GM23248 (cell line): ENCODE measurements at places on chromosomes 3 and 15.

DNA sequence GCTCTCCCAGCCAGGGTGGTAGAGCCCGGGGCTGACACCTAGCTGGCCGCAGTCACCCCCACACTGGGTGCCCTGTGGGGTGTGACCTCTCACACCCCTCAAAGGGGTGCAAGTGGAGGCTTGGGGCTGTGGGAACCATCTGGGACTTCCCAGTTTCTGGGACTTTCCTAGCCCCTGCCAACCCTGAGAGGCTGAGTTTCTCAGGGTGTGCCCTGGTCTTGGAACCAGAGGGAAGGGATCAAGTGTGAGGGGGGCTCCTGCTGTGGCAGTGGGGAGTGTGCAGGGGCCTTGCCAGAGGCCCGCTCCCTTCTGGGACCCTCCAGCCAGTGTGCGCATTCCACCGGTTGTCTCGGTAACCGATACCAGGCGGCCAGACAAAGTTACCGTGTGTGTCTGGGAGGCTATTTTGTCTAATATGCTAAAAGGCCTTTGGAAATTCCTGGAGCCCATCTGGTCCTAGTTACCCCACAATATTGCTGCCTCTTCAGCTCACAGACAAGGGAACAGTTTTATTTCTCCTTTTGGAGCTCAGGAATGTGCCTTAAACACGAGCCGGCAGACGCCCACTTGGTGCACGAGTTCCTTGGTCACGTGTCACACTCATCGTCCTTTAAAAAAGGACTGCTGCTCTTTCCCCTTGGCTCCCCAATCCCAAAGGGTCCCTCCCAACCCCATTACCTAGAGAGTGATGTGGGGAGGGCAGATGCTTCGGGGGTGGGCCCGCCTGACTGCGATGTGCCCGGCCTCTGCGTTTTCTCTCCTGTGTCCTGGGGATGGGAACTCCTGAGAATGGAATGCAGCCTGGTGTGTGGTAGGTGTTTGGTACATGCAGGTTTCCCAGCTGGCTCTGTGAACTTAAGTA lies 33.2 kb downstream of the HDAC11 start:
- DNase-seq, result peak; percentile 87

DNA sequence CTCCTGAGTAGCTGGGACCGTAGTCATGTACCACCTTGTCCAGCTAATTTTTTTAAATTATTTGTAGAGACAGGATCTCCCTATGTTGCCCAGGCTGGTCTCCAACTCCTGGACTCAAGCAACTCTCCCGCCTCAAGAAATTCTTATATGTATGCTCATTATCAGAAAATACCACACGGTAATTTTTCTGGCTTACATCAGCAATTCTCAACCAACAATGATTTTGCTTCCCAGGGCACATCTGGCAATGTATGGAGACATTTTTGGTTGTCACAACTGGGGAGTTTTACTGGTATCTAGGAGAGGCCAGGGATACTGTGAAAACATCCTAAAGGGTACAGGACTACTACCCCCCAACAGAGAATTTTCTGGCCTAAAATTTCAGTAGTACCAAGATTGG lies 10.8 kb downstream of the SRP14 start:
- no peak for DNase-seq

DNA sequence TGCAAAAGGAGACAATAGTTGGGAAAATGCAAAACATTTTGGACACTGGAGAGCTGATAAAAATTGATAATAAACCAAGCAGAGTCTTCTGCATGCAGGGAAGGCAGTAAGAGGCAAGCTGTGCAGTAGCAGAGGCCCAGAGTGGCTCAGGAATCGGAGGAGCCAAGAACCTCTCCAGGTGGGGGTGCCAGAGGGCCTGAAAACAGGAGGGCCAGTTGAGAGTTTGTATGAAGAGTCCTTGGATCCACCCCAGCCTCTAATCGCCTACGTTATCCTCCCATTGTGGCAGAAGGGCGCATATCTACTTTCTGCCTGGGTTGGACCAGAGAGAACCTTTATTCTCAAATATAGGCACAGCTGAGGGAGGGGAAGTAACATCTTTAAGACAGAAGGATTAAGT lies 48.9 kb upstream of the RBP1 start:
- DNase-seq, result no peak

GRCh38 chr3:33174711-33175414 lies 43.7 kb downstream of the SUSD5 start:
- no peak for DNase-seq

DNA sequence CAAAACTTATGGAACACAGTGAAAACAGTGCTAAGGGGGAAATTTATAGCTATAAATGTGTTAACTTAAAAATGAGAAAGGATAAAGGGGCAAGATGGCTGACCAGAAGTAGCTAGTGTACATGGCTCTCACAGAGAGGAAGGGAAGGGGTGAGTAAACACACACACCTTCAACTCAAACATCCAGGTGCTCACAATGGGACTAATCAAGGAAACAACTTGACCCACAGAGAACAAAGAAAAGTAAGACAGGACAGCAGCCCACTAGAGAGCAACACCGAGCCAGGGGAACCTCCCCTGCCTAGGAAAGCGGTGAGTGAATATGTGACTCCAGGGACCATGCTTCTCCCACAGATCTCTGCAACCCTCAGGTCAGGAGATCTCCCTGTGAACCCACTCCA lies 85.0 kb upstream of the UBP1 start:
- no peak for DNase-seq

DNA sequence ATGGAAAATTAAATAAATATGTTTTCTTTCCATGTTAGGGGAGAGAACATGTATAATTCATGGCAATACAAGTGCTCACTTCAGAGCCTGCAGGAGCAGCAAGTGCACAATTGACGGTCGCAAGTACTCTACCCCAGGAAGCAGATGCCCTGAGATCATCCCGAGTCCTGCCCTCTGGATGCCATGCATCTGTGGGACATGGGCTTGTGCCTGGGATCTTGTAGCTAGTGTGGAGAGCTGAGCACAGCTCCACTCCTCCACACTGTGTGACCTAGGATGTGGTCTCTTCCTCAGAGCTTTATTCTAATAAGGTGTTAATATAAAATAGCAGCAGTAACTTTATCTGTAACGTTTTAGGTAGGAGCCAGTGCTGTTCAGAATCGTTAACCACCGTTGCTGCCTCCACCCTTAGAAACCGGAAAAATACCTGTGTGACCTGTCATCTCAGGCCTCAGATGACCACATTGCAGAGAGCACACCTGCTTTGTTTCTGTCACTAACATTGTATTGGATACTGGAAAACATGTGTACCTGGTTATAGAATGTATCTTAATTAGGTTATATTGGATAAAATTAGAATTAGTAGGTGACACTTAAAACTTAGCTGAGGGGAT lies 105.0 kb upstream of the GOLGA6L6 start:
- no peak for DNase-seq

GRCh38 chr3:196757876-196758739 lies 18.5 kb downstream of the PAK2 start:
- DNase-seq, result peak; percentile 69

DNA sequence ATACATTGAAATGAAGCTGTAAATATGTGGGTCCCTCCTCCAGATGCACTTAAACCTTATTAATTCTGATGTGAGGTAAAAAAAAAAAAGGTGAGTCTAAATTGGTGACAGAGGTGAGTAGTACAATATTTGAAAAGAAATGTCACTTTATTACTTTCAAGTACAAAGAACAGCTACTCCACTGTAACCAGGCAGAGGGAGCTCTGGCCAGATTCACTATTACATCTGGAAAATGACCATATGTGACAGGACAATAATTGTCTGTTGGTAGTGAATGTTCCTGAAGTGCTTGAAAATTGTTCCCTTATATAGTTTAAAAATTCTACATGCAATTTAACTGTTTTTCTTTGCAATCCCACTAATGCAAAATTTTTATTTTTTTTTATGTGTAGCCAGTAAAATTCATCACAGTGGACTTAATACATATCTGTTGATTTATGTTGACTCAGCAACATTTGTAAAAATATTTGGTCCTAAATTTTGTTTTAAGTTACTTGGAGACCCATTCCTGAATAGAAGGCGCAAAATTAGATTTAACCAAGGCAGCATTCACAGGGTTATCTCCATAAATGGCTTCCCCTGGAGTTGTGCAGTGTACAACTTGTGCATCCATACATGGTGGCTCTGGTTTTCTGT lies 231.9 kb upstream of the TBC1D5 start:
- peak; percentile 12 for DNase-seq

DNA sequence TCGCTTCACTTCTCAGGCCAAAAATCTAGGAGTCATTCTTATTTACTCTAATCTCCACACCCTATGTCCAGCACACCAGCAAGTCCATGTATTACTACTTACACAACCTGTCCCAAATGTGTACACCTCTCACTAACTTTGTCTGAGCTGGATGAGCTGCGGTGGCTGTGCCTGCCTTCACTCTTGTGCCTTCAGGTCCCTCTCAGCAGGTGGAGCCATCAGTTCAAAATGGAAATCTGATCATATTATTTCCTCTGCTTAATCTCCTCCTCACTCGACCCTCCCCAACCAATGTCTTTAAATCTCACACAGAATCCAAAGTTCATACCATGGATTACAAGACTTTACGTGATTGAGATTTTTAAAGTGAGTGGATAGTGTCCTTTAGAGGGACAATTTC lies 82.8 kb downstream of the SSR3 start:
- no peak for DNase-seq

DNA sequence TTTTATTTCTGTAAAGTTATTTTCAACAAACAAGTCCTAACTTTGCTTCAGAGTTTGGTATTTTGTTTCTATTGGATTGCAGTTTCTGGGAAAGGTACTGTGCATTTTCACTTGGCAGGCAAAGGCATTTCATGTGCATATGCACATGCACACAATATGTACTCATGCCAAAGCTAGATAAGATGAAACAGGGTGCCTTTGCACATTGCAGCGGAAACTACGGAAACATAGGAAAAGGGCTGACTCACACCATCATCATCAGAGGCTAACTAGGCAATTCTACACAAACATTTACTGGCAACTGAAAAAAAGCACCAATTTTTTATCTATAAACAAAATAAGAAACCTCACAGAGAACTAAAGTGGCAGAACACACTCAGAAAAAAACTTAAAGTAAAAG lies 550.6 kb upstream of the NECTIN3 start:
- peak; percentile 89 for DNase-seq

- no peak for DNase-seq
Observed at GRCh38 chr15:91192690-91193377, 92.8 kb downstream of the SV2B start.

- peak; percentile 52 for DNase-seq
Observed at GRCh38 chr3:99720985-99721632, 82.7 kb downstream of the COL8A1 start.

DNA sequence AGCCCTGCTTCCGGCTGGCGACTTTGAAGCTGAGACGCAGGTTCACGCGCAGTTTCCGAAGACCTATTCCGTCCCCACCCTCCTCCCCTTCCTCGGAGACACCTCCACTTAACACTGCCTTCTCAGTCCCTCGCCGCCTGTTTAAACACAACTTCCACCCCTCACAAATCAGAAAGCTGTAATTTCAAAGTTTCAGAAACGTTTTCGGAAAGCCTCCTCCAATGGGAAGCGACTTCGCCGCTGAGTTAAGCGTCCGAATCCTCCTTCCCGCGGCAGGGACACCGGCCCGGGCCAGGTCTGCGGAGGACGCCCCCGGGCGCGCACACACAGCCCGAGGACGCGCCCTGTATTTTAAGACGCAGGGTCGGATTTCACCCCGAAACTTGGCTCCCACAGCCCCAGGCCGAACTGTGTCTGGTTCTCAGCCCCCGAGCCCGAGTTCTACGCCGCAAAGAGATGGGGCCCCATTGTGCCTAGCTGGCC lies 559 bp upstream of the LRRN1 start:
- DNase-seq, result peak; percentile 12

DNA sequence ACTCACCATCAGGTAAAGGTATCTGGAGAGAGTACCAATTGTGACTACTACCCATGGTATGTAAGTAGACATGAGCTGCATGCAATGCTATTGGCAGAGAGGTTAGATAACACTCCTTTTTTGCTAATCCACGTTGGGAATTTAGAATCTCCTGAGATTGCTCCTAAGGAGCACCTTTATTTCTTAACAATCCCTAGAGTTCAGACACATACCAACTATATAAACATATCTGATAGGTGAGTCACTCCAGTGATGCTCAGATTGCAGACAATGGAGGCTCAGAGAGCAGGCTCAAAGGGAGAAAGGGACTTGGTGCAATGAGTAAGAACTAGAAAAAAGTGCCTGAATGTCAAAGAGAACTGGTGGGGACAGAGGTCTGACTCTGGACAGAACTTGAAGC lies 47.0 kb upstream of the LRRFIP2 start:
- DNase-seq, result peak; percentile 82

DNA sequence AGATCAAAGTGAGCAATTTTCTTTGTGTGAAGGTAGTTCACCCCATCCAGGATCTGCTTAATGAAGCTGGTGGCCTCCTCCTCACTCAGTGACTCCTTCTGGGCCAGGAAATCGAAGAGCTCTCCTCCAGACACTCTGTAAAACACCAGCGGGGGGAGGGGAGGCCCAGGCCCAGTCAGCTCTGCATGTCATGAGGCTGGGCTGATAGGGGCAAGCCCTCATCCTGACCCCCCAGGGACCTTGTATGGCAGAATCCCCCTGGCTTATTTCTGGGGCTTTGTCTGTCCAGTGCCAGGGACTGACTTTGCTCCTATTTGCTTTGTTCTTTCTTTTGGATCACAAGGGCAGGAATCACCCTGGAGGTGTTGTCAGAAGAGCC lies 74.9 kb downstream of the DAPK2 start:
- DNase-seq, result no peak

GRCh38 chr3:8835385-8835784 lies 66.0 kb upstream of the OXTR start:
- no peak for DNase-seq

DNA sequence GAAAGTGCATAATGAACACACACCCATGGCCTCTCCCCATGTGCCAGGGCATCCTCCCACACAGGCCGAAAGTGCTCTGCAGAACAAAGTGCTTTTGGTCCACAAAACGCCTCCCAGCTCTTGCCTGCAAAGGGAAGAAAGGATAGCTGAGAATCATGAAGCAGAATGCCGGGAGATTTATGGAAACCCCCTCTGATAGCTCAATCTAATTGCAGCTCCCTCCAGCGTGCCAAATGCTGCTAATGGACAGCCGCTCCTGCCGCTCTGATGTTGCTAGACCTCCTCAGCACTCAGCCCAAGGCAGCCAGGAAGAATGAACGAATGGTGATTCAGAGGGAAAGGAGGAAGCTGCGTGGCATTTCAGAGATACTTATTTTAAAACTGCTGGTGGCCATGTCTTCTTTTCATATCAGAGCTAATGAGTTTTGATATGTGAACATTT lies 145.3 kb downstream of the TJP1 start:
- DNase-seq, result peak; percentile 49

DNA sequence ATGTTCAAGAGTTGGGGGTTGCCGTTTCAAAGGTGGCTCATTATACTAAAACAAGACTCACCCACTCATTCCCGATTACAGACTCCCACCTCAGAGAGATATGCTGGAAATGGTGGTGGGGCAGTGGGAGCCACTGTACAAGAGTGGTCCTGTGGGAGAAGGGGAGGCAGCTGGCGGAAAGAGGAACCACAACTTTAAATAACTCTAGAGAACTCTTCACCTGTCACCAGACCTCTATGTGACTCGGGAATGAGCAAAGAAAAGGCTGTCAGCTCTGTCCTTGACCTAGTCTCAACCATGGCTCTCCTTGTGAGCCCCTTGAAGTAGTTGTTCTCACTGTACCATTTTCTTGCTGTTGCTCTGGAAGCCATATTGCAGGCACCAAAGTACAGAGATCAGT lies 293.8 kb downstream of the CHST2 start:
- no peak for DNase-seq
